ENCODE measurements at places on chromosomes 1 and 21. TPM values are rescaled to one million over a fixed set of nuclear protein-coding genes. Genes with fewer than 3 reads are reported as not detected.

GRCh38 chr1:229139331-229140118 lies 131.4 kb upstream of the RAB4A start:
- DNase-seq: no peak

DNA sequence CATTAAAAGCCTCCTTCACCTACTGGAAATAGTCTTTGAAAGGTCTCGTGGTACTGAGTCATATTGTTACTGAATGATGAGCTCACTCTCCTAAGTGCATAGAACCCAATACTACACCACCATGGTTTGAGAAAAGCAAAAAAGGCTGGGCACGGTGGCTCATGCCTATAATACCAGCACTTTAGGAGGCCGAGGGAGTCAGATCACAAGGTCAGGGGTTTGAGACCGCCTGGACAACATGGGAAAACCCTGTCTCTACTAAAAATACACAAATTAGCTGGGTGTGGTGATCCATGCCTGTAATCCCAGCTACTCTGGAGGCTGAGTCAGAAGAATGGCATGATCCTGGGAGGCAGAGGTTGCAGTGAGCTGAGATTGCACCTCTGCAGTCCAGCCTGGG lies 3.3 kb upstream of the HNRNPCL1 start:
- DNase-seq: peak; percentile 40

DNA sequence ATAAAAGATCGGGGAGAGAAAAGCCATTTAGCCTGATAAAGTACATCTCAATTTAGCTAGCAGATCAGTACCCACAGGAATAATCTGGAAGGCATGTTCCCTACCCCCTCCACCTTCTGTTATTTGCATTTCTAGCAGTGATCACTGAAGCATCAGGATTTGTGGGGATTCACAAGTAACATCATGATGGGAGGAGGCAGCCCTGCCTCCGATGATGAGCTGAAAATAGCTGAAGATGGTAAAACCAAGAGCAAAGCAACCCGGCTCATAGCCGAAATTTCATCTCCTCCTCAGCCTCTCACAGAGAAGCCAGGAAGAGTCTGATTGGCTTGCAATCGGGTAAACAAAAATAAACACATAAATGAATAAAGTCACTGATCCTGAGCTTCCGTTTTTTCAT lies 2.4 kb downstream of the CCSAP start:
- DNase-seq: no peak

DNA sequence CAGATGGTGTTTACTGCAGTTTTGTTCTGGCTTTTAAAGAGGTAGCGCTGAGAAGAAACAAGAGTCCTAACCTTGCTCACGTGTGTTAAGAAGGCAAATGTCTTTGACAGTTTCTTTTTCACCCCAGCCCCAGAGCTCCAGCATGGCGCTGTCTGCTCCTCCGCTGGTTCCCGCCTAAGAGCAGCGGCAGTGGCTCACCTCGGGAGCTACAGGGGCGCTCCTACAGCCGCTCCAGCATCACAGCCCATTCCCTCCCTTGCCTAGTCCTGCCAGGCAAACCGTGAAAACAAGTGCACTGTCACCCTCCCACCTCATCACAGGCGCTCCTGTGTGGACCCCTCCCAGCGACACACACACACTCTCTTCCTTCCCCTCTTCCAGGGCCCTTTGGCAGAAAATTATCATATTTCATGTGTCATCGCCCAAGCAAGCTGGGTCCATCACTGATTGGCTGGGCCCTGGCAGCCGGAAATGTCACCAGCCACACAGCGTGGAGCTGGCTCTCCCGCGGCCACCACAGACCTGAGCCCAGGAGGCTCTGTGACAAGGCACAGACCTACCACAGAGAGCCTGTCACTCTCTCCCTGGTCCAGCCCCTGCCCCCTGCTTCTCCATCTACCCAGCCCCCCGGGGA lies 1.2 kb upstream of the HIVEP3 start:
- DNase-seq: no peak

DNA sequence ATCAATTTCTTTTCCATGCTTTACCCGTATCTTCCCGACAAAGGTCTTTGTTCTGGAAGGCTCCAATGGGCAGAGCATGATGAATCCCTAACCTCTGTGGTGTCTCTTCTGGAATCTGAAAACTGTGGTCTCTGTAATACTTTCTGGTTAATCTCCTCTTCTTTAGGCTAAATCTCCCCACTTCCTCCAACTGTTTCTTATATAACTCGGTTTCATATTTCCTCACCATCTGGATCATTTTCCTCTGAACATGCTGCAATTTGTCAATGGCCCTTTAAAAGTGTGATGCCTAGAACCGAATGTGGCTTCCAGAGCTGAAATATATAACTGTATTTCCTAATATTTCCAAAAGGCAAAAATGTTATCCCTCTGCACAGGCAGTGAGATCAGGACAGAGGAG lies 66.1 kb downstream of the ALG14 start:
- DNase-seq: no peak

- DNase-seq: no peak
Measured at GRCh38 chr1:170375082-170375723, 156.8 kb upstream of the GORAB start.

DNA sequence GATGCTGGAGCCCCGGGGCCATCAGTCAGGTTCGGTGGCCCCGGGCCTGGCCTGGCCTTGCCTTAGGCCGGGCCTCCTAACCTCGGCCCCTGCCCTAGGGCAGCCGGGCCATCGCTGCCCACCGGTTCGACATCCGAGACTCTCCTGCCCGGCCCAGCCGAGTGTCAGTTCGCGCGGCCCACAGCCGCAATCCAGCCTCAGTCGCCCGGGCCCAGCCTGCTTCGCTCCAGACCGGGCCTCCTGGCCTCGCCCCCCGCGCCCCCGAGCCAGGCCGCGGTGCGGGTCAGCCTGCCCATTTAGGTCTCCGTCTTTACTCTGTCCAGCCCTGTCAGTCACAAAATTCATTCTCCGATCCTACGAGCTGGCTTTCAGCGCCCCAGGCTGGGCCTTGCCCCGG lies 777 bp downstream of the LRRC41 start:
- DNase-seq: no peak

- DNase-seq: no peak
Measured at GRCh38 chr21:16596369-16596768, 866.6 kb downstream of the USP25 start.

DNA sequence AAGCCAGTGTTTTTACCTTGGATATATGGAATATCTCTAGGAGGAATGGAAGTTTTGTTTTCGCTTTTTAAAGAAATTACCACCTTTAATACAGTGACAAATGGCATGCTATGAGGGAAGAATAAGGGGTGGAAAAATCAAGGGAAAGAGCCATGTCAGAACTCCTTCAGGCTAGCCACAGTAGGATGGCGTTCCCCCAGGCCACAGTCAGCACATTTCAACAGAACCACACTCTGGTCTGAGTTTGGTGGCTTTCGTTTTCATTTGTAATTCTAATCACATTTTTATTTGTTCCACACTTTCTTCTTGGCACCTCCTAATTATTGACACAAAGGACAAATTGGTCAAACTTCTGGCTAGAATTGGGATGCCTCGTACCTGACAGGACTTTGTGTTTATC lies 60.3 kb upstream of the RCOR3 start:
- no peak for DNase-seq

GRCh38 chr21:38496224-38496623 lies 2.1 kb downstream of the ERG start:
- DNase-seq: no peak

GRCh38 chr1:221788466-221788865 lies 46.6 kb upstream of the DUSP10 start:
- DNase-seq: no peak

GRCh38 chr1:9014475-9015375 lies 11.5 kb downstream of the SLC2A7 start:
- no peak for DNase-seq

The NMNAT2 gene
- 0.26 TPM for total RNA-seq

The FALEC gene
- not detected for total RNA-seq

The HJV gene
- total RNA-seq: not detected

All from bronchial epithelial cell (primary cell).